Tibial nerve (tissue), 4 donors: ENCODE measurements at places on chromosomes 1 and 21. TPM values are rescaled to one million over a fixed set of nuclear protein-coding genes. Genes with fewer than 3 reads are reported as not detected.

PAPPA2 gene
- total RNA-seq, result 0.20 TPM

CD1E gene
- total RNA-seq, result not detected

IFNLR1 gene
- total RNA-seq, result not detected

NUF2 gene
- not detected for total RNA-seq

AMY1B gene
- total RNA-seq, result not detected

SPRR5 gene
- not detected for total RNA-seq

COPA gene
- total RNA-seq, result 119 TPM

HLX gene
- total RNA-seq, result 27.2 TPM

DNAJC28 gene
- total RNA-seq, result 3.6 TPM

GPR153 gene
- total RNA-seq, result 10.3 TPM

S100A14 gene
- total RNA-seq, result not detected

GNAT2 gene
- total RNA-seq, result not detected

CLCA2 gene
- total RNA-seq, result not detected

RHOU gene
- 17.4 TPM for total RNA-seq

PPM1J gene
- 3.3 TPM for total RNA-seq

NUDT4B gene
- 0.63 TPM for total RNA-seq

LCE3E gene
- not detected for total RNA-seq

UBE2U gene
- total RNA-seq, result not detected

PTCH2 gene
- 12.2 TPM for total RNA-seq

KMO gene
- total RNA-seq, result 0.60 TPM

CCDC27 gene
- not detected for total RNA-seq

KCNK1 gene
- total RNA-seq, result 6.0 TPM

RABGGTB gene
- 42.2 TPM for total RNA-seq

RYR2 gene
- 0.60 TPM for total RNA-seq

ARMH1 gene
- 4.8 TPM for total RNA-seq

VWA5B1 gene
- not detected for total RNA-seq

CLDN14 gene
- total RNA-seq, result not detected

LYPD8 gene
- not detected for total RNA-seq

RXRG gene
- 4.0 TPM for total RNA-seq

SPATA17 gene
- 0.84 TPM for total RNA-seq

KLHDC9 gene
- total RNA-seq, result 7.9 TPM

ILDR2 gene
- 4.4 TPM for total RNA-seq

MRTO4 gene
- total RNA-seq, result 22.6 TPM

GALE gene
- 12.6 TPM for total RNA-seq

C1orf94 gene
- not detected for total RNA-seq

OR10J1 gene
- not detected for total RNA-seq

FCRL6 gene
- 2.2 TPM for total RNA-seq

IQGAP3 gene
- 0.44 TPM for total RNA-seq

ITPKB gene
- total RNA-seq, result 49.2 TPM

FCGR2B gene
- 50.9 TPM for total RNA-seq

FMO4 gene
- total RNA-seq, result 2.4 TPM
